NCI-H345 (cell line): ENCODE measurements at places on chromosomes 13 and 19.
A peak's percentile ranks its signal among the peaks of the same experiment; 100 is the strongest.

GRCh38 chr13:24127116-24127631 is 33.3 kb upstream of the SPATA13 start:
- no peak for DNase-seq

DNA sequence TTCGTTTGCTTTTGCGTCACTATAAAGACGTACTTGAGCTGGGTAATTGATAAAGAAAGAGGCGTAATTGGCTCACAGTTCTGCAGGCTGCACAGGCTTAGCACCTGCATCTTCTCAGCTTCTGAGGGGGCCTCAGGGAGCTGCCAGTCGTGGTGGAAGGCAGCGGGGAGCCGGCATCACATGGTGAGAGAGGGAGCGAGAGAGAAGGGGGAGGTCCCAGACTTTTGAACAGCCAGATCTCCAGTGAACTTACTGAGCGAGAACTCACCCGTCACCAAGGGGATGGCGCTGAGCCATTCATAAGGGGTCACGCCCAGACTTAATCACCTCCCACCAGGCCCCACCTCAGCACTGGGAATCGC is 58.7 kb upstream of the F7 start:
- DNase-seq, result no peak

- peak; percentile 34 for DNase-seq
These were observed 4.2 kb downstream of the LGALS7B start for GRCh38 chr19:38793177-38793576.

DNA sequence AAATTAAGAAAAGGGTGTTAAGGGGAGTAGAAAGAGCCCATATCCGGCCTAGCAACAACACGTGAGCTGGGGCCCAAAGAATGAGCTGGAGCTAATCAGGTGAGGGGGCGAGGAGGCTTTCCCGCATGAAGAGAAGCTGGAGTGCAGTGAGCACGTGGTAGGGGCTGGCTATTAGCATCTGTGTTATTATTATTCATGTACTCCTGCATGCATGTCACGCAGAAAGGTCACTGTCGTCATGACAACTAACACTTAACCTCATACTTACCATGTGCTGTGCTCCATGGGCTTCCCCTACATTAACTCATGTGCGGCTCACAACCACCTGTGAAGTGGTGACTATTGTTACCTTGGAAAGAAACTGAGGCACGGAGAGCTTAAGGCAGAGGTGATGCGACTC is 227.6 kb upstream of the UBL3 start:
- no peak for DNase-seq

- DNase-seq, result no peak
These were observed 410.9 kb upstream of the SPRY2 start for GRCh38 chr13:80751854-80752253.

DNA sequence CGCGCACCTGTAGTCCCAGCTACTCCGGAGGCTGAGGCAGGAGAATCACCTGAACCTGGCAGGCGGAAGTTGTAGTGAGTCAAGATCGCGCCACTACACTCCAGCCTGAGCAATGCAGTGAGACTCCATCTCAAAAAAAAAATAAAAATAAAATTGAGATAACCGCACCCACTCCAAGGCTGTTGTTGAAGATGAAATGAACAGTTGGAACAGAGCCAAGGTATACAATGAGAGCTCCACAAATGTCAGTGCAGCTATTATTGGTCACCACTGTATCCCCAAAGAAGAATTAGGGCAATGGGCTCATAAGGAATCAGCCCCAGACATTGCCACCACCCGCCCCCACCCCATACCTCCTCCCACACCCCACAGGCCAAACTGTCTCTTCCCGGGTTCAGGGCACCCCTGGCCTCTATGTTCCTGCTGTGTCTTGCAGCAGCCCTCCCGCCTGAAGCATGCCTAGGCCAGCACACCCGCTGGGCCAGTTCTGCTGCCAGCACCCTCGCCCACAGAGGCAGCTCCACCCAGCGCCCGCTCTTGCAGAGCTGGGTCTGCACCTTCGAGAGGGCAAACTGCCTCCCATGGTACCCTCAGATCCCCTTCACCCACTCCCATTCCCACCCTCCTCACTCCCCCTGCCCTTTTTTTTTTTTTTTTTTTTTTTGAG is 3.5 kb upstream of the S1PR5 start:
- peak; percentile 18 for DNase-seq

DNA sequence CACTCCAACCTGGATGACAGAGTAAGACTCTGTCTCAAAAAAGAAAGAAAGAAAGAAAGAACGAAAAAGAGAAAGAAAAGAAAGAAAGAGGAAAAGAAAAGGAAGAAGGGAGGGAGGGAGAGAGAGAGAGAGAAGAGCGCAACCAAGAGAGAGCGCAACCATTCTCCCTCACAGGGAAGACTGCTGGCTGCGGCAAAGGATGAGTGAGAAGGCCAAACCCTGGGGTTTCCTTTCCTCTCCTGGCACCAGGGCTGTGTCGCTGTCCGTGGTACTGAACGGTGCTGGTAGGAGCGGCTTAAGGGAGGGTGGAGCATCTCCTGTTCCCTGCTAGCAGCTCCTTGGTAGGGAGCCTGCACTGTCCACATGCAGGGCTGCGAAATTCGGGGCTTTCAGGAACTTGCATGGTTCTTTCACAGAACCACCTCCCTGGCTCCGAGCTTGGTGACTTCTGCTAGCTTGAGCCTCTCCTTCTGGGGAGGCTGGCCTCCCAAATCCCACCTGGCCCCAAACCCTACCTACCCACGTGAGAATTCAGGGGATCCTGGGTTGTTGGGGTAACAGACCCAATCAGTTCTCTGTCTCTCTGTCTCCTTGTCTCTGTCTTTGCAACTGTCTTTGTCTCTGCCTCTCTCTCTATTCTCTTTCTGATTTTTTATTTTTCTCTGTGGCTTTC is 51.1 kb upstream of the ZNRF4 start:
- DNase-seq, result no peak

DNA sequence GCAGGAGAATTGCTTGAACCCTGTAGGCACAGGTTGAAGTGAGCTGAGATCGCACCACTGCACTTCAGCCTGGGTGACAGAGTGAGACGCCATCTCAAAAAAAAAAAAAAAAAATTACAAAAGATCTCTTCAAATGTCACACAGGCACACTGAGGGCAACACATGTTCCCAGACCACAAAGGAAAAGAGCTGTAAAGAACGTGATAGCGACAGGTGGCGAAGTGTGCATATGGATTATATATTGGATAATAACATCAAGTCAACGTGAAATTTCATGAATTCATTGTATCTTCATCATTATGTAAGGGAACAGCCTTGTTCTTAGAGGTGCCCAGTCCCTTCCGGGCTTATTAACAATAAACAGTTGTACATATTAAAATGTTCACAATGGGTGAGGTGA is 31.8 kb upstream of the DPP9 start:
- DNase-seq, result no peak

DNA sequence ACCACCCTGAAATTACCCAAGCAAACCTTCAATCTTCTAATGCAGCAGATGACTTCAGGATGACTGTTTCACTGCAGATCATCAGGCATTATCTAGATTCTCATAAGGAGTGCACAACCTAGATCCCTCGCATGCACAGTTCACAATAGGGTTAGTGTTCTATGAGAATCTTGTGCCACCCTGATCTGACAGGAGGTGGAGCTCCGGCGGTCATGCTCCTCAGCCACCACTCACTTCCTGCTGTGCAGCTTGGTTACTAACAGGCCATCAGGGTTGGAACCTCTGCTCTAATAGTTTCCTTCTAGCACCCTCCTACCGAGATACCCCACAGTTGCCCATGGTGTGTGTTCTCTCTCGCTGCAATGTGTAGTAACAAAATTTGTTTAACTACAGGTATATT is 442.8 kb downstream of the FGF14 start:
- DNase-seq, result no peak

DNA sequence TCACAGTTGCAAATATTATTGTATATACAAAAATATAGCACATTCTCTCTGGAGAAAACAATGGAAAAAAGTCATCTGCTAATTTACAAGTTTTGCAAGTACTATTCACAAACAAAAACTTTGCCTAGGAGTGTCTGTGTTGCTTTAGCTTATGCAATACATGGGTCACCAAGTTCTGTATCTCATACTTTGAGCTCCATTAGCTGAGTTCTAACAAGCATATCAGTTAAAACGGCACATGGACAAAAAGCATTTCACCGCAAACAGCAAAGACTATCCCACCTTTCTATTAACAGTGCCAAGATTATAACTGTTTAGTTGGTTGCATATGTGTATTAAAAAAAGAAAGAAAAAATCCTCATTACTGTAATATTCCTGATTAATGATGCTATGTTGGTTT is 4.6 kb downstream of the SPRY2 start:
- no peak for DNase-seq

- DNase-seq, result no peak
These were observed 10.8 kb downstream of the STAP2 start for GRCh38 chr19:4327877-4328242.

GRCh38 chr13:77779552-77780272 is 82.2 kb downstream of the SLAIN1 start:
- peak; percentile 48 for DNase-seq

GRCh38 chr19:18396471-18397241 is 766 bp downstream of the LRRC25 start:
- DNase-seq, result no peak

- DNase-seq, result no peak
These were observed 543.0 kb downstream of the IRS2 start for GRCh38 chr13:109243311-109243951.

- peak; percentile 21 for DNase-seq
These were observed 68.7 kb downstream of the ZAR1L start for GRCh38 chr13:32246468-32246867.

- no peak for DNase-seq
These were observed 6.1 kb upstream of the FXYD3 start for GRCh38 chr19:35109395-35110112.

DNA sequence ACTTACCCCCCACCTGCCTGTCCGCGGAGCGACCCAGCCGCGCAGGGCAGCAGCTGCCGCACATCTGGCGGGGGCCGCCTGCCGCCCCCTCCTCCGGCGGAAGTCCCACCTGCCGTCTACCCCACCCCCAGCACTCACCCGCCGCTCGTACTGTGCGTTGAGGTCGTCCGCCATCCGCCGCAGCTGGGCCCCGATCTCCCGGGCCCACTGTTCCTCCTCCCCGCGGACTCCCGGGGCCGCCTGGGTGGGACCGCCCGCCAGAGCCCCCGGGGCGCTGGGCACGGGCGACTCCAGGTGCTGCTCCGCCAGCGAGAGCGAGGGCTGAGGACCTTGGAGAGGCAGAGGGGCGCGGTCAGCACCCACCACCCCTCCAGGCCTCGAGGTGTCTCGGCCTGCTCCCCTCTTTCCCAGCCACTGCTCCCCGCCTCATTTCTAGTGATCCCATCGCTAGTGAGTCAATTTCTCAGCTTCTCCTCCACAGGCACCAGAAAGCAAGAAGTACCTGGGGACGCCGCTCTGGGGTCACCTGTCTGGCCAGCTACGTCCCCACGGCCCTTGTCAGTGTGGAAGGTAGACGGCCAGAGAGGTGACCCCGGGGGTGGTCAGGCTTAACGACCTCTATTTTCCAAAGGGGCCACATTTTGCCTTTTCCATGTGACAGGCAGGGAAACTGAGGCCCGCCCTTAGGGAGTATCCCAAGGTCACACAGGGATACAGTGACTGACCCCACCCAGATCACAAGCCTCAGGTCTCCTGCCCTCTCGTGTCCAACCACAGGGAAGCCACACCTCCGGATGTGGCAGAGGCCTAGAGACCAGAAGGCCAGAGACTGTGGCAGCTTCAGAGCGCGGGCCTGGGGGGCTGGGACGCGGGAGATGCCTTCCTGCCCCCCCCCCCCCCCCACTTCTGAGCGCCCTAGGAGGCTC is 4.3 kb downstream of the BBC3 start:
- peak; percentile 25 for DNase-seq

- DNase-seq, result no peak
These were observed 1.5 kb upstream of the FTL start for GRCh38 chr19:48963371-48964204.

GRCh38 chr13:97316390-97316789 is 94.3 kb downstream of the MBNL2 start:
- DNase-seq, result no peak

- no peak for DNase-seq
These were observed 120.4 kb downstream of the ENOX1 start for GRCh38 chr13:43666403-43666802.

- DNase-seq, result peak; percentile 20
These were observed 737.7 kb downstream of the PCDH9 start for GRCh38 chr13:66492479-66492878.

DNA sequence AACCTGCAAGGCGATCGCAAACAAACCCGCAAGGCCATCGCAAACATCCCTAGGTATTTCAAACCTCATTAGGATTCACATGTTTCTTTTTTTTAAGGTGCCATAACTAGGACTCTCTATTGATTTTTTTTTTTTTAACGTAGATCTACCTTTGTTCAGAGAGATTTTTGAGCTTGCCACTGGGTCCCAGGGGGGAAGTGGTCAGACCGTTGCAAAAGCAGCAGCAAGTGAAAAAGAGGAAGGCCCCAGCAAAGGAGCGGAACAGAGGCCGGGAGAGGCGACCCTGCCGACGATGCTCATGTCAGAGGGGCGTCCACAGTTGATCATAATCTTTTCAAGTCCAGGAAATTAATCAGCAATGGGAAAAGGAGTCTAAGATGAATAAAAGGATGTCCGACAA is 32.7 kb upstream of the FLT1 start:
- DNase-seq, result no peak

DNA sequence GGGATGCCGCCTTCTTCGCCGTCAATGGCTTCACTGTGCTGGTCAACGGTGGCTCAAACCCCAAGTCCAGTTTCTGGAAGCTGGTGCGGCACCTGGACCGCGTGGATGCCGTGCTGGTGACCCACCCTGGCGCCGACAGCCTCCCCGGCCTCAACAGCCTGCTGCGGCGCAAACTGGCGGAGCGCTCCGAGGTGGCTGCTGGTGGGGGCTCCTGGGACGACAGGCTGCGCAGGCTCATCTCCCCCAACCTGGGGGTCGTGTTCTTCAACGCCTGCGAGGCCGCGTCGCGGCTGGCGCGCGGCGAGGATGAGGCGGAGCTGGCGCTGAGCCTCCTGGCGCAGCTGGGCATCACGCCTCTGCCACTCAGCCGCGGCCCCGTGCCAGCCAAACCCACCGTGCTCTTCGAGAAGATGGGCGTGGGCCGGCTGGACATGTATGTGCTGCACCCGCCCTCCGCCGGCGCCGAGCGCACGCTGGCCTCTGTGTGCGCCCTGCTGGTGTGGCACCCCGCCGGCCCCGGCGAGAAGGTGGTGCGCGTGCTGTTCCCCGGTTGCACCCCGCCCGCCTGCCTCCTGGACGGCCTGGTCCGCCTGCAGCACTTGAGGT is 7.0 kb downstream of the MAP1S start:
- no peak for DNase-seq
